ENCODE measurements at places on chromosomes 6 and 20.

- no peak for DNase-seq
These were observed 410.2 kb downstream of the CDC5L start for GRCh38 chr6:44797746-44798145.

DNA sequence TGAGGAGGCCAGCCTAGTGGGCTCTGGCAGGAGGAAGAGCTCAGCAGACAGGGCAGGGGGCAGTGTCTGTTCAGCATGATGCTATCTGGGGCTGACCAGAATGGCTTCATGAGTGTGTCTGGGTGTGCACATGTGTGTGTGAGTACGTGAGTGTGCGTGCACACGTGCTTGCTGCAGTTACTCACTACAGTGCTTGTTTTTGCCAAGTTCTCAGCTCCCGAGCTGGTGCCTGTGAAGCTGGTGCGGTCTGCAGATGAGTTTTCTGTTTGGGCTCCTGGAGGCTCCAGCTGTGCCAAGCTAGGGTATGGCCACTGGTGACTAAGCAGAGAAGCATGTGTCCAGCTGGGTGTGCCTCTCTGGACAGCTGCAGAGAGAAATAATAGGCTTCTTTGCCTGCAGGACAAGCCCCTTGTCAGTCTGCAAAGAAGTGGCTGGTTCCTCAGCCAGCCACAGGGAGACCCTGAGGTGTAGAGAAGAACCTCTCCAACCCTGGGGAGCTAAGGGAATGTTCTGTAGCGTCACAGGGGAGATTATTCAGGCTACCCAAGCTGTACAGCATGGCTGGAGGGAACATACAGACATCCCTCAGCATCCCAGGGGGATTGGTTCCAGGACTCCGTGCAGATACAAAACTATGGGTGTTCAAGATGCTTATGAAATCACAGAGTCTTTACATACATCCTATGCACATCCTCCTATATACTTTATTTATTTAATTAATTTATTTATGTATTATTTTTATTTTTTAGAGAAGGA, 40.2 kb upstream of the FAM50B start:
- DNase-seq, result peak; percentile 95

GRCh38 chr6:142485256-142485655, 183.4 kb downstream of the ADGRG6 start:
- DNase-seq, result no peak

GRCh38 chr6:72651174-72651573, 29.3 kb downstream of the KCNQ5 start:
- DNase-seq, result peak; percentile 37

GRCh38 chr6:111033628-111034289, 51.9 kb downstream of the RPF2 start:
- no peak for DNase-seq

- no peak for DNase-seq
These were observed 62.6 kb downstream of the NRSN1 start for GRCh38 chr6:24188578-24189080.

GRCh38 chr6:114389111-114389510, 46.3 kb upstream of the HS3ST5 start:
- no peak for DNase-seq

- peak; percentile 14 for DNase-seq
These were observed 141.6 kb upstream of the THBS2 start for GRCh38 chr6:169395080-169395805.

DNA sequence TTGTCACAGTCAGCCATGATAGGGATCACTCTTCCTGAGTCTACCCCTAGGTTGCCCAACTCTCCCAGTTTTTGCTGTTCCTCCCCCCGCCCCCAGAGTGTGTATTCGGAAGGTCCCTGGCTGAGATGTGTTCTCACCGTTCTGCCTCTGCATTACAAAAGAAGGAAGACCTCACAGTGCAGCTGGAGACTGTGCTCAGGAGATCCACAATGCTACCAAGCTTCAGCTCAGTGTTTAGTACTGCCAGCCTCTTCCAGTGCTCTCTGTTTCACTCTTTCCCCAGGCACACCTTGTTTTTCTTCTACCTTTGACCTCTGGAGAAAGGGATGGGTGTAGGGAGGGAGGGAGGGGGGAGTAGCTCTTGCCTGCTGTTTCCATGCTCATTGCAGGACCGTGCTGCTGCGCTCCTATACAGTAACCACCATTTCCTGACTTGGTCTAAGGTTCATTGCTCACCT, 13.4 kb upstream of the MOCS1 start:
- no peak for DNase-seq

DNA sequence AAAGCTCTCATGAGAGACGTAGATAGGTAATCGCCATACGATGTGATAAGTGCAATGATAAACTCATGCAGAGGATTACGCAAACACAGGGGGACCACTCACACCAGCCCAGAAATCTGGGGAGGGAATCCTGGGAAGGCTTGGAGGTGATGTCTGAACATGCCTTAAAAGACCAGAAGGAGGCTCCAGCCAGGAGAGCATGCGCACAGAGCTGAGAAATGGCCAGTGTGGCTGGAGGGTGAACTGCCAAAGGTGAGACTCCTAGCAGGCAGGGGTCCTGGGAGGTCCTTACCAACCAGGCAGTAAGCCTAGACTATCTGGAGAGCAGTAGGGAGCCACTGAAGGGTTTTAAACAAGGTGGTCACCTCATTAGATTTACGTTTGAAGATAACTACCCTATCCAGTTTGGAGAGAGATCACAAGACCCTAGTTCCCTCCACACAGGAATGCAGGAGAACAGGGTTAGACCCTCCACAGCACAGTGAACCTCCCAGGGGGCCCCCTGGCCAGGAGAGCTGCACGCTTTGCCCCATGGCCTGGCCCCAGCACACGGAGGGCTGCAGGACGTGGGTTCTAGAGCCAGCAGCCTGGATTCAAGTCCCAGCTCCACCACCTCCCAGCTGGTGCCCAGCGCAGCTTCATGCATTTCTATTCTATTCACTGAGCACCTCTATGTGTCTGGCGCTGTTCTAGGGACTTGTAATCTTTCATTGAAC, 13.1 kb downstream of the MDFI start:
- DNase-seq, result no peak

GRCh38 chr6:159105716-159106115, 60.9 kb upstream of the TAGAP start:
- DNase-seq, result no peak

- no peak for DNase-seq
These were observed 14.2 kb upstream of the ATRN start for GRCh38 chr20:3456648-3457047.

GRCh38 chr6:44843734-44844133, 456.2 kb downstream of the CDC5L start:
- DNase-seq, result no peak

GRCh38 chr20:39825950-39826349, 863.1 kb downstream of the MAFB start:
- no peak for DNase-seq

DNA sequence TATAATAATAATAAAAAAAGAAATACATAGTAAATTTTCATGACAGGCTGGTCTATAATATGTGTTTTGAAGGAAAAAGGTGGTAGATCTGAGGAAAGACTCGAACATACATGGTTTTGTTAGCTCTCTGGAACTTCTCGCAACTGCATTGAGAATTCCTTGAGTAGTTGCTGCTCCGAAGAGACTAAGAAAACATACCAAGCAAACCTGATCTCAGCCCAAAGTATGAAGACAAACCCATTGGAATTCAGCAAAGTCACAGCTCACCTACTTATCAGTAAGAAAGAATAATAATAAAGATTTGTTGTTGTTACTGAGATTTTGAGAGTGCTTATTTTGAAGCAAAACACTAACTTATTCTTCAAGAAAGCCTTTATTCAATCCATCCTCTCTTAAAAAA, 1107.1 kb upstream of the EYS start:
- DNase-seq, result no peak

DNA sequence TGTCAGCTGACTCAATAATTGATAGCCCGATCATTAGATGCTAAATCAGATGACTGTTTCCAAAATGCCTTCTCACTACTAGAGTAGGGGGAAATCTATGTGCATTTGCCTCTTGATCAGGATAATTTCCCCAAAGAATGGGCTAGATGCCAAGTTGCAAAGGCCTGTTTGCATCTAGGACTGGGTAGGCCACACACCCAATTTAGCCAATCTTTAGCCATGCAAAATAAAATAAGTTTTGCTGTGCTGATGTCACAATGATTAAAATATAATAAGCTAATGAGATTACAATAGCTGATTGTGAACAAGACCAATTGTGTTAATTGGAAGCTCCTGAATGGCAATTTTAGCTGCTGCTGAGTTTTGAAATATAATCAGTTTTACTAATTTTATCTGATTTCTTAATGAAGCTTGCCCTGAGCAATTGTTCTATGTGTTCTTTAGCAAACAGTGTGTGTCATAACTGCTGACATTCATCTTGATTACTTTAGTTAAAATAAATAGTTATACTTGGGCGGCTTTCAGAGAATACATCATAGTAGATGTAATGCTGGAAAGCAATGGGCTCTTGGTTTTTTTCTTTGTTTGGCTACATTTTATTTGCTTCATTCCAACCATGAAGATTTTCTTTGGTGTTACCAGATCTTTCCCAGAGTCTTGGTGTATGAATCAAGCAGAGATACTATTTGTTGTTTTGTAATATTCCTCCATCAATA, 973.2 kb upstream of the SLC35B3 start:
- peak; percentile 70 for DNase-seq

DNA sequence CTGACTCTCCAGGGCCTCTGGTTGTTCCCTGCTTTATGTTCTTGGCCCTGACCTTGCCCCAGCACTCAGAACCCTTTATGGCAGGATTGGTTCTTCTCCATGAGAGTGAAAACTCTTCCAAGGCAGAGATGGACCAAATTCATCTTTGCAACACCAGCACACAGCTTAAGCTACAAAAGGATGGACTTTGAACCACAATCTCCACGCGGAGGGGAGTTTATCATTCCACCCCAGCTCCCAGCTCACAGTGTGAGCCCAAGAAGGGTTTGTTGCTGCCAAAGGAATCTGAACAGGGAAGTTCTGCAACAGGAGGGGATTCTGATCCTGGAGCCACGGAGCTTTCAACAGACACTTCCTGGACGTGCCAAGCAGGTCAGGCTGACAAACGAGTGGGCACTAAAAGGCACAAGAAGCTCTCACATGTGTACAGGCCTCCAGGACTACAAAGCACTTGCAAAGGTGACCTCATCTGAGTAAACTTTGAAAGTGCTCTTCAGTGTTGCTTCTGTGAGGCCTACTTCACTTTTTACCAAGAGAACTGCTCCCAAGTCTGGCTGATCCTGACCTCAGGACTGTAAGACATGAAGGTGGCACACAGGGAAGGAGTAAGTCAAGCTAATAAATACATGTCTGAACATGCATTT, 8.9 kb downstream of the FITM2 start:
- no peak for DNase-seq

DNA sequence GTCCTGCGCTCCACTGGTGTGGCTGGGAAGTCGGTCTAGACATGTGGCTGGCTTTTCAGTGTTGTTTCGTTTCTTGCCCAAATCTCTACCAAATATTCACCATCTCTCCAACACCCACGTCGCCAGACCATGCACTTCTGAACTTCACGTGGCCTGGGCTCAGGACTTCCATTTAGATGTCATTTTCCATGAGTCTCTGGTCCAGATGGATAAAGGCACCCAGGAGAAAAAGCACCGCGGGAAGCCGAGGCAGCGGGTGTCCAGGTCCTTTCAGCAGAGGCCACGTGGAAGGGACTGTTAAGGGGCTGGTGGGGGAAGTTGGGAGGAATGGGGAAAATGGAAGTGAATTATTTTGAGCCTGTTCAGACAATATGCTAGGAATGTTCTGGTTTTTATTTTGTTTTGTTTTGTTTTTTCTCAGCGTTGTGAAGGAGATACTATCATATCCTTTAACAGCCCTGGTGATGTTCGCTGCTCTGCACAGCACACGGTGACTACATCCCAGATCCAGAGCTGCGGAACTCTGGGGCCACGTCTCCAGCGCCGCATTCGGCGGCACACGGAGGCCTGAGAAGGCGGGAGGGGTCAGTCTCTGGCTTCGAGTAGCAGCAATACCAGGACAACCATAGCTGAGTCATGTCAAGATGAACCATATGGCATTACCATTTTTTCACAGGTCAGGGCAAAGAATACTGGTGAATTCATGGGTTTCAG, 230.3 kb downstream of the THBS2 start:
- no peak for DNase-seq

- no peak for DNase-seq
These were observed 23.8 kb downstream of the HLA-F start for GRCh38 chr6:29746846-29747687.

- no peak for DNase-seq
These were observed 176.4 kb upstream of the RREB1 start for GRCh38 chr6:6931071-6932025.

DNA sequence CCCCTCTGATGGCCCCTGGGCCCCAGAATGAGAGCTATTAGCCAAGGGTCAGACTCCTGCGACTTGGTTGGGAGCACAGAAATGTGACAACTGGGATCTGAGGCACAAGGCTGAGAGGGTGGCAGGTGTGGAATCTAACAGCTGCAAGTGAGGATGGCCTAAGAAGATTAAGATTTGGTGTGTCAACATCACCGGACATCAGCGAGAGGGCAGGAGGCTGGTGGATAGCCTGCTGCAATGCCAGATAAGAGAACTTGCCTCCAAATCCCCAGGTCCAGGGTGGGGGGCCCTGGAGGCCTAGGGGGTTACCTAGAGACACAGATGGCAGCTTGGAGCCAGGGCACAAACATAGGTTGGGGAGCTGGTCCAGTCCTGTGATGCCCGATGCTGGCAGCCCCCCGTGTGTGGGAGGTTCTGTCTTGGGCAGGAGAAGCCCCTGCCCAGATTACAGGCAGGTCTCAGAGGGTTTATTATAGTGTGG, 155.8 kb downstream of the GRM4 start:
- DNase-seq, result no peak

DNA sequence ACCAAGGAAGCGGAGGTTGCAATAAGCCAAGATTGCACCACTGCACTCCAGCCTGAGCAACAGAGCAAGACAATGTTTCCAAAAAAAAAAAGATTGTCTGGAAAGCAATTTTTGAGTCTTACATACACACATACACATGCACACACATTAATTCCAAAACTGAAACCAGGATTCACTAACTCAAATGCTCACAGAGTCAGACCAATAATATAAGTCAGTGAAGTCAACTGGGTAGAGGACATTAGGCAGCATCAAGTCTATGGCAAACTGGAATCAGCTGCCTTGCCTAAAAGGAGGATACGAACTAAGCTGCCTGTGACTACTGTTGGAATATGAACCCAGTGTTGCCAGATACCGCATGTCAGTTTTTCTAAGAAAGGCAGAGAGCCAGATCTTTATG, 15.7 kb downstream of the REM1 start:
- DNase-seq, result no peak

Measured in PC-3 (cell line).